ENCODE measurements at places on chromosomes 2 and 18.

DNA sequence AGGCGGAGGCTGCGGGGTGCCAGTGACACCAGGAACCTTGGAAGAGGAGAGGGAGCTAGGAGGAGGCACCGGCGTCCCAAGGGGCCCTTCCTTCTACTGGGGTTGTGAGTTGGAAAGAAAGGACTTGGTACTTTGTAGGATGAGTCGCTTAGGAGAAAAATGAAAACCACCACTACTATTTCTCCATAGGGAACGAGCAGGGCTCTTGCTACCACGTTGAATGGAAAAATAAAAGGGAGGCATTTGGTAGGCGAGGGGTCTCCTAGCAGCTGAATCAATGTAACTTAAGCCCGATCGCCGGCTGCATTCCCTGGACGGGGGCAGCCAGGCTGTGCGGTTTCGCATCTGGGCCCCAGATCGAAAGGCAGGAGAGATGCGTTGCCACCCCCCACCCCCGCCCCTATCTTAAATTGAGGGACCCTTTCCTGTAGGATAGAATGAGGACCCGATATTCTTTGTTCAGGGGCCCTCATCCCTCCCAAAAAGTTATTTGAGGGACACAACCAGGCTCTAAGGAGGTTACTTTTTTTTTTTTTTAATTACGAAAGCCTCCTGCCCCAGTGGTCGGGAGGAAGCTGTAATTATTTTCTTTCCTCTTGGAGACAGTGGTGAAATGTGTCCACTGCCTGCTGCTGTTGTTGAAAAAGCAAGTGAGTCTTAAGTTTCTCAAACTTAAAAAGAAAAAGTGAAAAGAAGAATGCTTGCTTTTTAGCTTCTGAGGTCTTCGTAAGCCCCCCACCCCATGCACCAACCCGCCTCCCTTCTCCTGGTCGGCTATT is 1.3 kb downstream of the IGFBP2 start:
- no peak for DNase-seq

GRCh38 chr18:44765456-44765855 is 84.8 kb downstream of the SETBP1 start:
- no peak for DNase-seq

- no peak for DNase-seq
Observed at GRCh38 chr2:32237488-32237887, 27.2 kb downstream of the NLRC4 start.

- DNase-seq, result no peak
Observed at GRCh38 chr2:68512326-68512725, 44.9 kb downstream of the APLF start.

DNA sequence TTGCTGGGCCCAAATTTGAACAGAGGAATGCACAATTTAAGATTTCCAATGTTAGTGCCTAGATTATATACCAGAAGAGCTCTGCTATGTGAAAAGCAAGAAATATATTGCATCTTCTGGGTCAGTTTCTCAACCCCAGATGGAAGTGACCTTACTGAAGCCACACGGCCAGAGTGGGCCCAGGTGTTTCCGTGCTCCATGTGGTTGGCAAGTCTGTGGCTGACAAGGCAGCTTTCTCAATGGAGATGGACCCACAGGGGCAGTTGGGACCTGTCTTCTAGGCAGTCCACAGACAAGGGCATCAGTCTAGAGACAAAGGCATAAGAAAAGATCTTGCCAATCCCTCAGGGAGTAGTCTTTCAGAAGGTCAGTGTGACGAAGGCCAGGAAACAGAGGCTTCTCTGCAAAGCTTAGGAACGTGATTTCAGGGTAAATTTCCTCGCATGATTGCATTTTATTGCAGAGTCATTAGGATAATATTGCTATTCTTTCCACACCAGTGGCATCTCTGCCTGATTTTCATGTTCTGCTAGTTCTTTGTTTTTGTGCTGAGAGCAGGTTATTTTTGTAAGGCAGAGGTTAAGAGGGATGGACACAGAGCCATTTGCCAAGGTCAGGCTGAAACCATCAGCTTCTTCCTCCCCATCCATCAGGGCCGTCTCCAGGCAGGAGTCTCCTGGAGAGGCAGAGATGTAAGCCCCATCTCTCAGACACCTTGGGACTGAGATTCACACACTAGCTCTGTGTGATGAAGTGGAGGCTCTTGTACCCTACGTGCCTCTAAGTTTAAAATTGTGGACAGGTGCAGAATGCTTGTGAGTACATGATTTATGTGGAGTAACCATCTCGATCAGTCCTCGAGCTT is 202.1 kb downstream of the ANKRD30B start:
- no peak for DNase-seq

DNA sequence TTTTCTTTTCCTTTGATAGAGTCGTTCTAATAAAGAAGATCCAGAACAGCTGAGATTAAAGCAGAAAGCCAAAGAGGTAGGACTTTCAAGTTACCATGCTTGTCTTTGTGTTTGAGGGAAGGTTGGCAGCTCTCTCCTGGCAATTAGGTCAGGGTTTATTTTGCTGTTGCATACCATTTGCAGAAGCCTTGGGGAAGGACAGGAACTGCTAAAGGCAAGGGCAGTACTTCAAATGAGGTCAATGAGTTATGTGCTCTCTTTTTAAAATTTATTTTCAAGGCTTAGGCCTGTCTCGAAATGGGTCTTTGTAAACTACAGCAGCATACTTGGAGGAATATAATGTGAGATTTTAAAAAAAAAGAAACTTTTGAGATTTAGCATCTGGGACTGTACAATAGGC is 108.9 kb downstream of the TAF4B start:
- DNase-seq, result no peak

DNA sequence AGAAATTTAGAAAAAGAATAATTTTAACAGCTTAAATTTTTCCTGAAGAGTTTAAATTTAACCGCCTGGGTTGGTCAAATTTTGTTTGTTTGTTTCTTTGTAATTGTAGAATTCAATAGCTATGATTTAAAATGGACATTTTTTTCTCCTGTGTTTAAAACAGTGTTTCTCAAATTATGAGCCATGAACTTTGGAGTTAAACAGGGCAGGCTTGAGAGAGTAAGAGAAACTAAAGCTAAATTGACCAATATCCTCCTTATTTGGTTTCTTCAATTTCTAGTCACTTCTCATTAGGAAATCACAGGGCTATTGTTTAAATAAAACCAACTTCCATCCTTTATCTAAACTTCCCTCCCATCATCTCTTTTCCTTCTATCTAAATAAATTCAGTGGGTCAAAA is 21.9 kb downstream of the FN1 start:
- no peak for DNase-seq

DNA sequence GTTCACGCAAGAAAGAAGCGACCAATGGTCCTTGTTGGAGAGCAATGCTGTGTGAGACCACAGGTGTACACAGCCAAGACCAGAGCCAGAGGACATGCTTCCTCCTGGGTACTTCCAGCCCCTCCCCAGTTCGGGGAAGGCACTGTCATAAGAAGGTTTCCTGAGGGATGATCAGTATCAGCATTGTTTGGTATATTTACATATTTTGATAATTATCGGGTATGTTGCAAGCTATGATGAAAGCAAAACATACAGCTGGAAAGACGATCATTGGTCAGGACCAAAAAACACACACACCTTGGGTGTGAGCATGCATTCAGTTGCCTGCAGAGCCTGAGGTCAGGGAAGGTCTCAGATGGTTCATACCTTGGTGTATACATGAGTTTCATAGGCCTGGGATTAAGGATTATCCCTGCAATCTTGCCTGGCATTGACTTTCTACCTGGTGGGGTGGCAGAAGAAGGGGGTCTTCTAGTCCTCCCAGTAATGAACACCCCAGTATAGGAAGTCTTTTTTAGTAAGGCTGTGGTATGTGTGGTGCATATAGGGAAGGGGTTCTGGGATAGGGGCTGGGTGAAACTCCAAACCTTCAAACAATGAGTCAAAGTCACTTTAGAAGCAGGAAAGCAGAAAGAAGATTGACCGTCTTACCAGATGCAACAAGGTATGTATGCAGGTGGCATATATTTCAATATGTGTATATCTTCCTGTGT is 2.9 kb downstream of the SERPINB2 start:
- DNase-seq, result no peak

- DNase-seq, result no peak
Observed at GRCh38 chr2:208489687-208490086, 83.1 kb downstream of the PTH2R start.

DNA sequence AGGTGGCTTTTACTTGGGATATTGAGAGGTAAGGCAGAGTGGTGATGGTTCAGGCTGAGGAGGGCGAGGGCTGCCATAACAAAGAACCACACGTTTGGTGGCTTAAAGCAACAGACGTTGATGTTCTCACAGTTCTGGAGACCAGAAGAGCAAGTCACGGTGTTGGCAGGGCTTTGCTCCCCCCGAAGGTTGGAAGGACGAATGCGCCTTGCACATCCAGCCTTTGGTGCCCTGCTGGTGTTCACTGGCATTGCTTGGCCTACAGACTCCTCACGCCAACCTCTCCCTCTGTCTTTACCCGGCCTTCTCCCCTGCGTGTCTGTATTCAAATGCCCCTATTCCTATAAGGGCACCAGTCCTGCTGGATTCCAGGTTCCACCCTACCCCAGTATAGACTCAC is 125.4 kb downstream of the TPO start:
- no peak for DNase-seq

DNA sequence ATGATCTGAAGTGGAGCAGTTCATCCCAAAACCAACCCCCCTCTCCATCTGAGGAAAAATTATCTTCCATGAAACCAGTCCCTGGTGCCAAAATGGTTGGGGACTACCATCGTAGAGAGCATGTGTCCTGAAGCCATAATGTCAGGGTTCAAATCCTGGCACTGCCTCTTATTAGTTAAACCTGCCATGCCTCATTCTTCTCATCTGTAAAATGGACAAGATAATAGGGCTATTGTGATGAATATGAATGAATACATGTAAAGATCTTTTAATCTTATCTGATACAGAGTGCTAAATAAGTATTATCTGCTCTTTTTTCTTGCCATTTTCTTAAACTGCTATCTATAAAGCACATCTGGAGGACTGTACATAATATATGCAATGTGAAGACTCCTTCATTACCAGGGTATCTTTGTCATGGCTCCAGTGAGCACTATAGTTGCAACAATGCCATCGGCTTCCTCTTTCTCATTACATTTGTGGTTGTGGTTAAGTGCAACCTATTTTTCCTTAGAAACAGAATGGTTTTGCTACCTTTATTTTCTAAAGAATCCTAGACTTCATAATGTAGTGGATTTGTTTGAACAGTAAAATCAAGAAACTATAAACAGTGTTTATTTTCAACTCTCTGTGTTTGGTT is 27.0 kb downstream of the MFSD6 start:
- no peak for DNase-seq

GRCh38 chr2:241990466-241990865 is 120.9 kb downstream of the RTP5 start:
- no peak for DNase-seq

DNA sequence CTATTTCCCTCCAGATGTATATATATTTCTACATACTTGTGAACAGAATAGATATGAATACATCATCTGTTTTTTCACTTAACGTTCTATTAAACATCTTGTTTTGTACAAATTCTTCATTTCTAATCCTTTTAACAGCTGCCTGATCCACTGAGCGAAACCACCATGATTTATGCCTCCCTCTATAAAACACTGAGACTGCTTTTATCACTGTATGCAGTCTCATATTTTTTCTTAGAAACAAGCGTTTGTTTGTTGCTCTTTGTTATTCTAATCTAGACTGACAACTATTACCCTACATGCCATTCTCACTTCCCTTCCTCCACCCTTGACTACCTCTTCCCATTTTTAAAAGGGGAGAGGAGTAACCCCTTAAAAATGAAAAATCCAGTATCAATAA is 88.2 kb downstream of the DTNB start:
- DNase-seq, result no peak

DNA sequence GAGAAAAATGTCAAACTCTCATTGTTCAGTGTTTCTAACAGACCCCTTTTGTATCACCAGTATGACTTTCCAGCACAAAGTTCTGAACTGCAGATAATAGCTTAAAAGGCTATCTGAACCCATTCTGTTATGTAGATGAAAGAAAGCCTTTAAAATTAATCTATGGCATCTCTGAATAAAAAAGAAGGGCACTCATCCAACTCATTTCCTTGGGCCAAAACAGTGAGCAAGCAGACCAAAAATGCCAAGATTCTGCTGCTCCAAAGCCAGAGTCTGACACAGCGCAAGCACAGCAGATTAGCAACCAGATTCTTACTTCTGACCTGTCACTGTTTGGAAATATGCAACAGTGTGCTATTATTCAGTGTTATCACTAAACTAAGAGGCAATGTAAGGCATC is 22.6 kb upstream of the ITGA6 start:
- no peak for DNase-seq

GRCh38 chr2:1628893-1629292 is 115.4 kb downstream of the PXDN start:
- no peak for DNase-seq

All from left ventricle myocardium inferior (tissue), 1 donor.